ENCODE measurements at places on chromosomes 6 and 20.
A peak's percentile ranks its signal among the peaks of the same experiment; 100 is the strongest.

DNA sequence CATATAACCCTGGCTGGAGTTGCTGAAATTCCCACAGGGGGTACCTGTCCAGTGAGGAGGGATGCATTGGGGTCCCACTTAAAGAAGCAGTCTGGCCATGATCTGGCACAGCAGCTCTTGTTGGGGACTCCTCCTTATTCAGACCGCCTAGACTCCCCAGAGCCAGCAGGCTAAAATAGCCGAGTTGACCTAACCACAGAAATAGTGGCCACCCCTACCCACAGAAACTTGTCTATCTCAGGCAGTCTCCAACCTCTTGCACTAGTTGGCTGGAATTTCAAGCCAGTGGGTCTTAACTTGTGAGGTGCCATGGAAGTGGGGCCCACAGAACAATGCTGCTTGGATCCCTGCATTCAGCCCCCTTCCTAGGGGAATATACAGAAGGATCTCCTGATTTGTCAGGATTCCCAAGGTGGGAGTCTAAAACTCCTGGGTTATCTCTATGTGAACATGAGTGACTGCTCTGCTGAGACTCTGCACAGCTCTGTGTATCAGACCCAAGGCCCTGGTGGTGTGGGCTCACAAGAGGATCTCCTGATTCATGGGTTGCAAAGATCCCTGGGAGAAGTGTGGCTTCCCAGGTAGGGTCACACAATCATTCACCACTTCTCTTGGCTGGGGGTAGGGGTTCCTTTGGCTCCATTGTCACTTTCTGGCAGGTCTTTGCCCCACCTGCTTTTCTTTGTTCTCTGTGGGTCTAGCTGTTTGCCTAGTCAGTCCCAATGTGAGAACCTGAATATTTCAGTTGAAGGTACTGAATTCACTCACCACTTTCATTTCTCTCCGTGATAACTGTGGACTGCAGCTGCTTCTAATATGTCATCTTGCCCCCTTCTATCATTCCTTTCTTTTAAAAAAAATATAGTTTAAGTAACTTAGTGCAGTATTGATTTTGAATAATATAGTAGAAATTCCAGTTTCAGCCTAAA is 65.5 kb upstream of the CLVS2 start:
- DNase-seq = no peak

GRCh38 chr6:37244430-37245310 is 12.9 kb upstream of the TBC1D22B start:
- peak; percentile 99 for DNase-seq

DNA sequence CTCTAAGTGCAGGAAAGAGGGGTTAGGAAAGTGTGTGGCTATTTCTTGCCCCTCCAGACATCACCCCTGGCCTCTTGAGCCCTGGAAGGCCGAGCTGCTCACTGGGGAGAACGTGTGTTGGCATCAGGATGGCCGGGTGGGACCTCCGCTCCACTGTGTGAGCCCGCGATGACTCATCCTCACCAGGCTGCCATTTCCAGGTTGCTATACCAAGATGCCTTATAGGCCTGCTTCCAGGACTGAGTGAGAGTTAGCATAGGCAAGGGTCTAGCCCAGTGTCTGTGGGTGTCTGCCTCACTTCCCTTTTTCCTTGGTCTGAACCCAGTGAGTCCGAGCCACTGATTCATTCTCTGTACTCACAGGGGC is 105.0 kb downstream of the MRPL14 start:
- DNase-seq = peak; percentile 54

DNA sequence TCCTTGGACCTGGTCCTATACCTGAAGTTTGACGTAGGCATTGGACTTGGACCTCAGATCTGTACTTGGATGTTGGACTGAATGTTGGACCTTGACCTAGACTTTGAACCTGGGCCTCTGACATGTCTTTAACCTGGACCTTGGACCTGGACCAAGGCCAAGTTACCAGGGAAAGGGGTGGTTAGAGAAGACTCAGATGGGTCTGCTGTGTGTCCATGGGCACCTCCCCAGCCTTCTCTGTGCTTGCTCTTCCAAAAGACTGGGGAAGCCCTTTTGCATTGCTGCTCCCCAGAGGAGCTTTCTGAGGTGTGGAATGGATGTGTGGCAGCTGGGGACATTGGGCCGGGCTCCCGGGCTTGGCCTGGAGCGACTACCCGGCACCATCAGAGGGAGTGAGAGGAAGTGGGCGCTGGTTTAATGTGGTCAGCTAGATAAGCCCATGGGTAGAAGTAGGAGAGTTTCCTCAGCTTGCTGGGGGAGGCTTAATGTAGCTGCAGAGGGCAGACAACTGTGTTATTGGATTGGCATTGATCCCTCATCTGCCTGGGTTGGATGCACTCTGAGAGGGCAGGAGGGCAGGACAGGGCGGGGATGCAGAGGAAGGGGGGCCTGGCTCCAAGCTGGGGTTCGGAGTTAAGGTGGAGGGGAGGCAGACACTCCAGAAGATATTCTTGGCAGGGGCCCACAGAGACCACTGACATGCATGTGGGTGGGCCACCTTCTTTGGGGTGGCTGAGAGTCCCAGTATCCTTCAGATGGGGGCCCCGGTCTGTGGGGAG is 4.2 kb downstream of the SCRT2 start:
- no peak for DNase-seq

GRCh38 chr6:155157101-155157500 is 106.7 kb upstream of the CLDN20 start:
- no peak for DNase-seq

GRCh38 chr6:74181471-74181870 is 485.5 kb downstream of the CD109 start:
- no peak for DNase-seq
